AG20443 (cell line): ENCODE measurements at places on chromosomes 16 and 17.

GRCh38 chr17:30380643-30381339, 2.1 kb downstream of the CPD start:
- no peak for DNase-seq

- no peak for DNase-seq
Observed at GRCh38 chr16:30428055-30428454, 1.8 kb downstream of the DCTPP1 start.

GRCh38 chr16:66309-67182, 5.9 kb downstream of the RHBDF1 start:
- no peak for DNase-seq

DNA sequence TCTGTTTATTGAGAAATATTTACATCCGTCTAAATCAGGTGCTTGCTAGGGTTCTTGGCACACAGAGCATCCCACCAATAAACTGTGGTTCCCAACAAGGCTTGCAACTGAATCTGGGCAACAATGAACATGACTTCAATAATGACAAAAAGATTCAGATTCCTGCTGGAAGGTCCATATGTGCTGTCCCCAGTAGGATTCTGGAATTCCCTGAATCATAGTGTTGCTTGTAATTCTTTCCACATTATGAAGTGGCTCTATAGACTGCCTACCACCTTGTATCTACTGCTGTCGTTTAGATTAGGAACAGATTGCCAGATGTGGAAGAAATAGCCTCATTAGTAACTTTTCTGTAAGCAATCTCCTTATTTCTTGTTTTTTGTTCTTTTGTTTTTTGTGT, 265.9 kb downstream of the WWOX start:
- DNase-seq: no peak

DNA sequence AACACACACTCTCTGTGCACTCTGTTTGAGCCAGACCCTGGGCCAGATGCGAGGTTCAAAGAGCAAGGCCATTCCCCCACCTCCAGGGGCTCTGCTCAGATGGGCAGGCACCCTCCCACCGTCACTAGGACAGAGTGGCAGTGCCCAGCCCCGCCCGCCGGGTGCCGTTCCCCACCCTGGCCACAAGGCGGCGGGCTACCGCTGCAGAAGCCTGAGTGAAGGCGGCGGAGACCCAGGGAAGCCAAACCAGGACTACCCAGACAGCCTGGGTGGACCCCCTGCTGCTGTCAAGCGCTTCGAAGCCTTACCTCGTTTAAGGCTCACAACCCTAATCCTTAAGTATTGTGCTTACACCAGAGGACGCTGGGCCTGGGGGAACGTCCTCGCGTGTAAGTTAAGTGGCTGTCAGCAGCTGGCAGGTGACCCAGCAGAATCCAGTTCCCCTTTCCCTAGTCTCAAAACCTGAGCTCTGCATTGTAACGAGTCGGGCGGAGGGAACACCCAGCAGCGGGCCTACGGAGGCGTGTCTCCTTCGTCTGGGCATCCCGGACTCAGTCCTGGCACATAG, 4.5 kb downstream of the ARHGAP27 start:
- DNase-seq: peak; percentile 89

- DNase-seq: peak; percentile 26
Observed at GRCh38 chr17:55458978-55459377, 37.3 kb upstream of the MMD start.

- peak; percentile 70 for DNase-seq
Observed at GRCh38 chr17:67289181-67289876, 44.3 kb upstream of the HELZ start.

GRCh38 chr16:4801962-4802658, at the start of gene ROGDI:
ROGDI (minus strand) TSS chr16:4802633; CDS start chr16:4802571, 62 bp downstream.
- DNase-seq: peak; percentile 55

- DNase-seq: no peak
Observed at GRCh38 chr17:29445844-29446243, 55.7 kb downstream of the TAOK1 start.
